Thyroid gland (tissue), 4 donors: ENCODE measurements at places on chromosomes 1 and 21. TPM values are rescaled to one million over a fixed set of nuclear protein-coding genes. Genes with fewer than 3 reads are reported as not detected.
A peak's percentile ranks its signal among the peaks of the same experiment; 100 is the strongest.

DNA sequence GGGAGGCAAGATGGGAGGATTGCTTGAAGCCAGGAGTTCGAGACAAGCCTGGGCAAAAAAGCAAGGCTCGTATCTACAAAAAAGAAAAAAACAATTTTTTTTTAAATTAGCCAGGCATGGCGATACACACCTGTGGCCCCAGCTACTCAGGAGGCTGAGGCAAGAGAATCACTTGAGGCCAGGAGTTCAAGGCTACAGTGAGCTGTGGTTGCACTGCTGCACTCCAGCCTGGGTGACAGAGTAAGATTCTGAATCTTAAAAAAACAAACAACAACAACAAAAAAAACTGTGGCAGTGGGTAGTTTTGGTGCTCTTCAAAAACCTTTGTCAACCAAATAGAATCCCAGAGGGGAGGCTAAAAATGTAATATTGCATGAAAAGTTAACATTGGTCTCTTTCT is 734 bp downstream of the PTPN22 start:
- H3K4me3 ChIP-seq = no peak overlapping the region
- H3K27ac ChIP-seq = no peak overlapping the region
- no peak for DNase-seq
- no peaks in the 10 kb centered on the region for H3K36me3 ChIP-seq
- no peaks in the 10 kb centered on the region for H3K27me3 ChIP-seq
- H3K4me1 ChIP-seq = no peaks in the 10 kb centered on the region

DNA sequence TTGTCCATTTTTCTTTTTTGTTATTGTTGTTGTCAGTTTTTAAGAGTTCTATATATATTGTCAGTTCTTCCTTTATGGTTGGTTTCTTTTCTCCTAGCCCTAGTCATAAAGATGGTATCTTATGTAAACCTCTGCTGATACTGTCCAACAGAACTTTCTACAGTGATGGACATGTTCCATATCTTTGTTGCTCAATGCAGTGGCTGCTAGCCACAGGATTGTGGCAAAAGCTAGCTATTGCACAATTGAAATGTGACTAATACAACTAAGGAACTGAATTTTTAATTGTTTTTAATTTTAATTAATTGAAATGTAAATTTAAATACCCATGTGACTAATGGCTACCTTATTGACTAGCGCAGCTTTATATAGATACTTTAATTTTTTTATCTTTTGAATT is 411.8 kb upstream of the PTBP2 start:
- no peaks in the 10 kb centered on the region for H3K4me1 ChIP-seq
- no peak overlapping the region for H3K4me3 ChIP-seq
- H3K27ac ChIP-seq = no peak overlapping the region
- H3K27me3 ChIP-seq = no peaks in the 10 kb centered on the region
- no peak for DNase-seq
- no peaks in the 10 kb centered on the region for H3K36me3 ChIP-seq

DNA sequence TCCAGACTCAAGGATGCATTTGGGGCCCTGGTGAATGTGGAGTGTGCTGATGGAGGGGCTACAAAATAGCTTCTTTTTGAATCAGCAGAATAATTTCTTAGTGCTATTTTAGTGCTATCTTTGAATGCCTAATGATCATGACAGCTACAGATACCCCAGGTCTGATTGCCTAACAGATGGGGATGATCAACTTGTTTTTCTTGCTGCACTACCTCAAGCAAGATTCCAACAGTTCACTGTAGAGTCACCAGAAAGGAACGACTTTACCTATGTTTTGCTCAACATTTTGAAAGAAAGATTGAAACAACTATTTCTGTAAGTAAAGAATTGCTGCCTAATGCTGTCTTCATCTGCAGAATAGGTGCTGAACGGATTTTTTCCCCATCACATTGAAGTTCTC is 42.6 kb upstream of the VAV3 start:
- no peak overlapping the region for H3K27ac ChIP-seq
- no peaks in the 10 kb centered on the region for H3K4me1 ChIP-seq
- no peak overlapping the region for H3K4me3 ChIP-seq
- H3K27me3 ChIP-seq = no peaks in the 10 kb centered on the region

GRCh38 chr1:243288062-243288461 is 32.2 kb downstream of the SDCCAG8 start:
- H3K36me3 ChIP-seq = no peaks in the 10 kb centered on the region
- H3K4me1 ChIP-seq = peaks cover 9% of the 10 kb centered on the region
- H3K4me3 ChIP-seq = no peak overlapping the region
- H3K27me3 ChIP-seq = no peaks in the 10 kb centered on the region
- no peak for DNase-seq

DNA sequence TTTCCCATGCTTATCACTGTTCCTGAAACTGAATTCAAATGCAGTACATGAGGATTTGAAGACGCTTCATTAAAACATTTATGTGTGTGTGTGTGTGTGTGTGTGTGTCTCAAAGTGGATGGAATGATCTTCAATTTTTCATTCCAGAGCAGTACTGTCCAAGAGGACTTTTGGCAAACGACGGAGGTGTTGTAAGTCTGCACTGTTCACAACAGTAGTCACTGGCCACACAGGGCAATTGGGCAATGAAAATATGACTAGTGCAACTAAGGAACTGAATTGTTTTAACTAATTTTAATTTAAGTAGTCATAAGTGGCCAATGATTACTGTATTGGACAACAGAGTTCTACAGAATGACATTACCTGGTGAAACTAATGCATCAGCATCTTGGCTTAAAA is 5.0 kb downstream of the TAF5L start:
- H3K4me1 ChIP-seq = peaks cover 8% of the 10 kb centered on the region
- no peaks in the 10 kb centered on the region for H3K36me3 ChIP-seq
- no peak overlapping the region for H3K4me3 ChIP-seq
- H3K27me3 ChIP-seq = no peaks in the 10 kb centered on the region
- H3K27ac ChIP-seq = no peak overlapping the region

DNA sequence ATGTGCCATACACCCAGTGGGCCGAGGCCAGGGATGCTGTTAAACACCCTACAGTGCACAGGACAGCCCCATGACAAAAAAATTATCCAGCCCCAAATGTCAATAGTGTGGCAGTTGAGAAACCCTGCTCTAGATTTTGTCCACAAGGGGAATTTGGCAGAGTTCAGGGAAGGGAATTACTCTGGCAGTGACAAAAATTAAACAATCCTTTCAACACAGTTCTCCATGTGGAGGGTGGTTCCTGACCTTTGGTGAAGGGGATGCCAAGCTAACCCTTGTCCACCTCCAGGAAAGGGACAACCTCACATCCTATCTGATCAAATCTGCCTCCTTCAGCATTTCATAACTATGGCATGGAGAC is 28.4 kb upstream of the CD84 start:
- H3K4me1 ChIP-seq = no peaks in the 10 kb centered on the region
- no peak overlapping the region for H3K27ac ChIP-seq
- H3K27me3 ChIP-seq = no peaks in the 10 kb centered on the region
- H3K4me3 ChIP-seq = no peak overlapping the region
- H3K36me3 ChIP-seq = no peaks in the 10 kb centered on the region

DNA sequence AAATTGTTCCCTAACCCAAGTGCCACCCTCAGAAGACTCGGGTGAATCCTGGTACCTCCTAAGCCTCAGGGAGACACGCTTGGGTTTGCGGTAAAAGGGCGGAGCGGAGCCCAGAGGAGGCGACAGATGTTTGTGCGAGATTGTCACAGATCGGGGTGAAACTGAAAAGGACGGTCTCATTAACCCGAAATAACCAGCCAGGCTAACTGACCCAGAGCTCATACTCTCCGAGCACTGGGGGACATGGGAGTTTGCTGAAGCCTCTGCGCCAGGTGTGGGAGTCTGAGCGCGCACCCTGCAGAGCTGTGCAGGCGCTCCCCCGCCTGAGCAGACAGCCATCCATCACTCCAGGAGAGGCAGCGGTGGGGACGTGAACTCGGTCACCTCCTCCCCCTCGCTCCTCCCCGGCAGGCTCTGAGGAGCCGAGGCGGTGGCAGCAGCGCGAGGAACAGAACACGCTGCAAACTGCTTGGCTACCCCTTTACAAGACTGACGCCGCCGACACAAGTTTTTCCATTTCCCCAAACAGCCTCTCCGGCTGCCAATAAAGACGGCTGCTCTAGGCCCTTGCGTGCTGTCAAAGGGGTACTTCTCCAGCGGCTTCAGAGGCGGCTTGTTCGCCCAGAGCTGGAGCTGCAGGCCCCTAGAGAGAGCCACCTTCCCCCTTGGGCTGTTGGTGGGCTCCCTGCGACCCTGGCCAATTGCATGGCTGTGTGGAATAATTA is 43.5 kb downstream of the RRAGC start:
- H3K4me1 ChIP-seq = peaks cover 5% of the 10 kb centered on the region
- H3K4me3 ChIP-seq = no peak overlapping the region
- H3K36me3 ChIP-seq = no peaks in the 10 kb centered on the region
- no peak overlapping the region for H3K27ac ChIP-seq

DNA sequence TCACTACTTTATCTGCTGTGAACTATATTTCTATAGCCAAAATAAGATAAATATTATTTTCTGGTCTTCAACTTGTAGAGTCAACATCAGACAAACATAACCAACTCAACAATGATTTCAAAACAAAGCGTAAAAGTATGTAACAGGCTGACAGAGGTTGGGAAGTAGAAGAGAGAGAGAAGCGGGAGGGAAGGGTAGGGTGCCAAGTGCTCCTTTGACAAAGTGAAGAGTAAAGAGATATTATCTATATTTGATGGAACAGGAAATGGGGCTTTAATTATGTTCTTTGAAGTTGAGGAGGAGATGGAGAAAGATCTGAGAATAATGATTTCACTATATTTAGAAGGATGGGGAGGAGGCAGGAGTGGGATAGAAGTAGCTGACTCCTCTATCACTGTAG is 70.1 kb downstream of the DNTTIP2 start:
- H3K27me3 ChIP-seq = no peaks in the 10 kb centered on the region
- peaks cover under 1% of the 10 kb centered on the region for H3K4me1 ChIP-seq
- H3K4me3 ChIP-seq = no peak overlapping the region
- no peak overlapping the region for H3K27ac ChIP-seq

DNA sequence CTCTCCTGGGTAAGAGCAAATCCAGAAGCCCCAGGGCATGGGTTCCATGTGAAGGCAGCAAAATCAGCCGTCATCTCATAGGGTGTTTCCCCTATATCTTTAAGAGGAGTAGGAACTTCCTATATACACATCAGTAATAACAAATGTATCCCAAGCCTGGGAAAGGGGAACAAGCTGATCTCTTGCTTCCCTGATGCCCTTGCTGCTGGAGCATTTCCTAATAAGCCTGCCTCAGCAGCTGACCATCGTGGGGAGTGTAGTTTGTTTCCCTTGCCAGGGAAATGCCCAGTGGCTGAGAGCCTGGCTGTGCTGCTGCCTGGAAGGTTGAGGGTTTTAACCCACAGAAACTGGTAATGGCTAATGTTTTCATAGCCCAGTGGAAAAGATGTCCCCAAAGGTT is 177.0 kb downstream of the NPHP4 start:
- H3K4me3 ChIP-seq = no peak overlapping the region
- no peak for DNase-seq
- H3K27ac ChIP-seq = no peak overlapping the region
- H3K27me3 ChIP-seq = no peaks in the 10 kb centered on the region

DNA sequence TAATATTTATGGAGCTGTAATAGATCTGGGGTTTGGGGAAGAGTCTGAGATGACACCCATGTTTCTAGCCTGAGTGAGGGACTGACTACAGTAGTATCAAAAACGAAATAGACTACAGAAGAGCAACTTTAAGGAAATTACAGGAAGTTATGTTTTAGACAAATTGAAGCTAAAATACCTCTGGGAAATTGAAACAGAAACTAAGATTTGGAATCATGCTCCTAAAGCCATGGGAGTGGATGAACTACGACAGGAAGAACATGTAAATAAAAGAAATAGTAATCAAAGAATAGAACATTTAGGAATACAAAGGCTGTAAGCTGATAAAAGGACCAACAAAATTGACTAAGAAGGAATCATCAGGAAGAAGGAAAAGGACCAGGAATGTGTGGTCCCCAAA is 68.9 kb downstream of the KIAA0319L start:
- no peak overlapping the region for H3K4me3 ChIP-seq
- H3K27ac ChIP-seq = no peak overlapping the region
- H3K36me3 ChIP-seq = no peaks in the 10 kb centered on the region
- DNase-seq = no peak
- H3K4me1 ChIP-seq = no peaks in the 10 kb centered on the region

GRCh38 chr1:115457289-115457688 is 119.2 kb upstream of the NGF start:
- H3K4me3 ChIP-seq = no peak overlapping the region
- H3K27me3 ChIP-seq = no peaks in the 10 kb centered on the region
- peaks cover 16% of the 10 kb centered on the region for H3K4me1 ChIP-seq

- H3K4me1 ChIP-seq = peaks cover 7% of the 10 kb centered on the region
- H3K27ac ChIP-seq = no peak overlapping the region
- no peaks in the 10 kb centered on the region for H3K36me3 ChIP-seq
Measured at GRCh38 chr1:1604374-1605033, 4.6 kb upstream of the FNDC10 start.

- H3K4me3 ChIP-seq = peak overlapping the region; percentile 62
- H3K27ac ChIP-seq = peak overlapping the region; percentile 68
- H3K4me1 ChIP-seq = peaks cover 7% of the 10 kb centered on the region
- no peaks in the 10 kb centered on the region for H3K27me3 ChIP-seq
- no peak for DNase-seq
Measured at GRCh38 chr1:11680270-11681070, 478 bp downstream of the MAD2L2 start.

DNA sequence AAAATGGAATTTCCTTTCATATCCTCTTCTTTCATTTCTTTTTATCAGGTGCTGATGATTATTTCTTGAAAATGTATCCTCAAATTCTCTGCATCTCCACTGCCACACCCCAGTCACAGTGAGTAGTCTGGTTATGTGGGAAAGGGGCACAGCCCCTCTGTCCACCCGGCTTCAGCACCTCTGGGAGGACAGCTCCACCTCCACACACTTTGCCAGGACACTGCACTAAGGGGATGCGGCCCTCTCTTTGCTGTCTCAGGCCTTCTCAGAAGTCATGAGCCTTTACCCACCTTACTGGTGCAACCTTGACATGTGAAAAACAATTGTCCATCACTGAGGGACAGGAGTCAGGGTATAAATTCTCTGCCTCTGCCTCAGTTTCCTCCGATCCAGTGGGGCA is 433.1 kb downstream of the PCP4 start:
- H3K4me1 ChIP-seq = no peaks in the 10 kb centered on the region
- H3K36me3 ChIP-seq = no peaks in the 10 kb centered on the region
- no peaks in the 10 kb centered on the region for H3K27me3 ChIP-seq
- H3K27ac ChIP-seq = no peak overlapping the region
- no peak overlapping the region for H3K4me3 ChIP-seq
- DNase-seq = no peak

GRCh38 chr1:75170011-75170410 is 35.8 kb downstream of the LHX8 start:
- DNase-seq = no peak
- no peak overlapping the region for H3K27ac ChIP-seq
- H3K4me1 ChIP-seq = no peaks in the 10 kb centered on the region

GRCh38 chr1:184813528-184814089 is 59.0 kb upstream of the EDEM3 start:
- no peak overlapping the region for H3K27ac ChIP-seq
- H3K36me3 ChIP-seq = no peaks in the 10 kb centered on the region
- no peak overlapping the region for H3K4me3 ChIP-seq

C8A gene
- not detected for total RNA-seq

ITLN1 gene
- not detected for total RNA-seq

MFAP2 gene
- total RNA-seq = 6.0 TPM

TEX38 gene
- 2.1 TPM for total RNA-seq

DPM3 gene
- 129 TPM for total RNA-seq
